NCI-H2081 treated with DMSO at 0.1 percent for 48 hours (cell line): ENCODE measurements at places on chromosomes 7 and 10.

- DNase-seq: no peak
Measured at GRCh38 chr7:1725766-1726630, 55.9 kb downstream of the ELFN1 start.

DNA sequence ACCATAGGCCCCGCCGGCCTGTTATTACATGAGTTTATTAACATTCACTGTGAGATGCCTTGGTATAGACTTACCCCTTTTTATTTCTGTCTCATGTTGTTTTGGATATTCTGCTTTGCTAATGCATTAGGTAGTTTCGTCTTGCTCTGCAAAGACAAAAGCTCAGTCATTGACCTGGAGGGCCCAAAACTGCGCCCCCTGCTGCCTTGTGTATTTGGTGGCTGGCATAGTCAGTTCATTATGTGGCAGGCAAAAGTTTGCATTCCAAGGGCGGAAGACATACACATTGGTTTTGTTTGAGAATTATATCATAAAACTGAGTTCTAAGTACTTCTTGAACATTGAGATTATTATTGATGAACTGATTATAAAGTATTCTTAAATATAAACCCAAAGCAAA is 372.5 kb downstream of the SDK1 start:
- no peak for DNase-seq

GRCh38 chr10:30831426-30831825 is 200.2 kb downstream of the ZNF438 start:
- no peak for DNase-seq

DNA sequence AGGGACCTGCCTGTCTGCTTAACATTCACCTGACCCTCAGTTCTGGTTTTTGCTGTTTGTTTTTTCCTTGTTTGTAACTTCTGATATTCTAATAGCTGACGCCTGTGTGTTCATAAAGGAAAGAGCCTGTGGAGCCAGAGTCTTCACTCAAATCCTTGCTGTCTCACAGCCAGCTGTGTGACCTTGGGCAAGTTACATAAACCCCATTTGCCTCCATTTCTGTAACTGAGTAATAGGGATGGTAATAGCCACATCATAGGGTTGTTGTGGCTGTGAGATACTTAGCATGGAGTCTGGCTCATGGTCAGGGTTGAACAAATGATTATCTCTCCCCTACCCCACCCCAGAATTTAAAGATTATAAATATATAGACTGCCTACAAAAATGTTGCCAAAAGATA is 27.0 kb downstream of the WBP1L start:
- DNase-seq: no peak

- DNase-seq: no peak
Measured at GRCh38 chr10:127565583-127565982, 16.5 kb downstream of the NPS start.

GRCh38 chr10:55410415-55410885 is 609.4 kb upstream of the PCDH15 start:
- DNase-seq: peak; percentile 56

DNA sequence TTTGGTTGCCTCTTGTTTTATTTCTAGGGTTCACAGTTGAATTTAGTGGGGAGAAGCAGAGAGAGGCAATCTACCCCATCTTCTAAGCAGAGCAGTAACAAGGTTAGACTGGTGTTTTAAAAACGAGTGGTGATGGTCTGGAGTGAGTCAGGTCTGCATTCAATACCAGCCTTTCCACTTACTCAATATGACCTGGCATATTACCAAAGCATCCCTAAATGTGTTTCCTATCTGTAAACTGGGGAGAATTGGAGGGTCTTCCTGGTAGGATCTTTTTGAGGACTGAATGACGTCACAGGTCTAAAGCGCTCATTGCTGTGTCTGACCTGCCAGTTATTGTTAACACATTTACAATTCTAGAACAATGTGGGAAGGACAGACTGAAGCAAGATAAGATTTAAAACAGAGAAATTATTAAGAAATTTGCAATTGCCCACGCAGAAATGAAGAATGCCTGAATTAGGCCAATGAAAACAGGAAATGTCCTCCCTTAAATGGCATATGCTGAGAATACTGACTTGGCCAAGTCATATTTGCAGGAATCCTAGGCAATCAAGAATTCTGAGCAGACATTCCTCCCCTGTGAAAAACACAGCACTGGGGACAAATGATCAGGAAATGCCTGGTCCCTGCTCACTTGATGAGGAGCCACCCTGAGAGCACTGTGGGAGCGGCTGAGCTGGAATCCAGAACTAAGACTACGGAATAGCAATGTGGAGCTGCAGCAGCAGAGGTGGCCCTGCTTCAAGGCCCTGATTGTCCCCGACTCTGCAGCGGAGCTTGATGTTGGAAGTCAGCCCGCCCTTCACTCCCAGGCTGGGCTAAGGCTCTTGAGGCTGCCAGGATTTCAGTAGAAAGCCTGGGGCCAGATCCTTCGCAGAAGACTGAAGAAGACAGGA is 184.5 kb upstream of the CXCL12 start:
- DNase-seq: no peak

- DNase-seq: no peak
Measured at GRCh38 chr10:73519336-73519735, 23.5 kb upstream of the PPP3CB start.

DNA sequence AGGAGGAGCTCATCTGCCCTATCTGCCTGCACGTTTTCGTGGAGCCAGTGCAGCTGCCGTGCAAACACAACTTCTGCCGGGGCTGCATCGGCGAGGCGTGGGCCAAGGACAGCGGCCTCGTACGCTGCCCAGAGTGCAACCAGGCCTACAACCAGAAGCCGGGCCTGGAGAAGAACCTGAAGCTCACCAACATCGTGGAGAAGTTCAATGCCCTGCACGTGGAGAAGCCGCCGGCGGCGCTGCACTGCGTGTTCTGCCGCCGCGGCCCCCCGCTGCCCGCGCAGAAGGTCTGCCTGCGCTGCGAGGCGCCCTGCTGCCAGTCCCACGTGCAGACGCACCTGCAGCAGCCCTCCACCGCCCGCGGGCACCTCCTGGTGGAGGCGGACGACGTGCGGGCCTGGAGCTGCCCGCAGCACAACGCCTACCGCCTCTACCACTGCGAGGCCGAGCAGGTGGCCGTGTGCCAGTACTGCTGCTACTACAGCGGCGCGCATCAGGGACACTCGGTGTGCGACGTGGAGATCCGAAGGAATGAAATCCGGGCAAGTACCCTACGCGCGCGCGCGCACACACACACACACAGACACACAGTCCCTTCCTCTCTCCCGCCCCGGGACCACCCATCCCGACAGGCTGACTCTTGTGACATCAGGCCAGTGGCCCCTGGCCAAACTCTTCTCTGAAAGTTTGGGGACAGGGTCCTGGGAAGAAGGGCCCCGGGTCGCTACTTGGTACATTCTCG is 538 bp downstream of the TRIM8 start:
- peak; percentile 23 for DNase-seq

GRCh38 chr7:95730493-95731280 is 41.7 kb upstream of the DYNC1I1 start:
- DNase-seq: no peak

GRCh38 chr10:110279407-110279986 is 25.2 kb downstream of the SMNDC1 start:
- no peak for DNase-seq

DNA sequence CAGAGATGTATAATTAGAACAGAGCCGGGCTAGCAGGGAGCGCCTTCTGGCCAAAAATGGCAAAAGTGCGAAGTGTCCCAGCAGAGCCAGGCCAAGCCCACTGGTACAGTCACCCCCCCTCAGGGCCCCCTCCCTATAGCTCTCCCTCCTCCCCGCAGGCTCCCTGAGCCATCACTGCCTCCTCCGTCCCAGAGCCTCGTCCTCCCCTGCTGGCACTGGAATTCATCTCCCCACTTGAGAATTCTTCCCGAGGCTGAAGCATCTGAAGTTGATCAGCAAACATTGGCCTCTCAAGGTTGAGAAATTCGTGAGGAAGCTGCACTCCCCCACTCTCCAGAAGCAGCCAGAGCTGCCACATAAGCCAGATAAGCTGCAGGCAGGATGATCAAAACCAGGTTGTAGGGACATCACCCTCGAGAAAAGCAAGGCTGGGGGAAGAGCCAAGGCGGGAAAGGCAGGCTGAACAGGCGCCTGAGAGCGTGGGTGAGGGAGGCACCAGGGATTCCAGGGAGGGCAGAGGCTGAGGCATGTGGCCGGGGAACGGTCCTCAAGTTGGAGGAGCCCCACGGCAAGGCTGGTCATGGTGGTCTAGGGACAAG is 23.4 kb downstream of the CAMK2G start:
- no peak for DNase-seq

DNA sequence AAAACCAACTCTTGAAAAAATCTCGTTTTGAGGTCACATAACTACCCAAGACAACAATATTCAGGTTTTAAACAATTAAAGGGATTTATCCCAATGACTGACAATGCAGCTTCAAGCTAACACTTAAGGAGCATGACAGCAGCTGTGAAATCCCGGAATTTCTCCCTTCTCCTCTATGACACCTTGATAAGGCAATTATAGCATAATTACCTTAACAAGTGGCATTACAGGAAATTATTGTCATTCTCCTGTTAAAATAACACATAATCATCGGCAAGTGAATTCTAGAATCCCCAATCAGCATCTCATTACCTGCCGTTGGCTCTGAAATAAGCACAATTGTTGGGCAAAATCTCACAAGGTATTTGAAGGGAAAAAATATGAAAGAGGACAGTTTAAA is 417.0 kb upstream of the PFKP start:
- DNase-seq: no peak

DNA sequence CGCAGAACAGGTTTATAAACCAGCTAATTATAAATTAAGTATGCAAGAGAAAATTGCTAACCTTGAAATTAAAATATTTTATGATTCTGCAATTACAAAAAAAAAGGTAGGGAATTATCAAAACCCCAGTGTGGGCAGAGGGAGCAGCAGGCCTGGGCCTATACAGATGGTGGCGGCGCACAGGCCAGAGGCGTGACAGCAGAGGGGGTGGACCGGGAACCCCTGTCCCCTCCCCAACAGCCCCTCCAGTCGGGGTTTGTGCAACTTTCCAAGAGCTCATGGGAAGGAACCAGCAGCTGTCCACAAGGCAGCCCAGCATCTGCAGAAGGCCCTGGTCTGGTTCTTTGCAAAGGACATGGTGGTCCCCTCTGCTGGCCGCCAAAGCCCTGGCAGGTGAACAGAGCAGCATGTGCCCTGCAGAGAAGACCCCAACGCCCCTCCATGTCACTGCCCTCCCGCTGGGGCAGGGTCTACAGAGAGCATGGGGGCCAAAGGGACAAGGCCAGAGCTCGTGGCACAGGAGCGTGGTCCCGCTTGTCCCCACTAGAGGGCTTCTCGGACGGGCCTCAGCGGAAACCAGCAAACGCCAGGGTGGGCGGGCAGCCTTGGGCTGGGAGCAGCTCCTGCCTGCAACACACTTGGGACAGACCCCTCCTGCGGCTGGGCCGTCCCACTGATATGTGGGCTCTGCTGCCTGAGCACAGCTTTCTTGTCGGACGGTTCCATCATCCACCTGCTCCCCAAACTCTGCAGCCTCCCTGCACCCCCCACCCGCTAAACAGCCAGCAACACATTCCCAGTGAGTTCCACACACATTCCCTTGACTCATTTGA is 75.1 kb downstream of the EBF3 start:
- DNase-seq: no peak

DNA sequence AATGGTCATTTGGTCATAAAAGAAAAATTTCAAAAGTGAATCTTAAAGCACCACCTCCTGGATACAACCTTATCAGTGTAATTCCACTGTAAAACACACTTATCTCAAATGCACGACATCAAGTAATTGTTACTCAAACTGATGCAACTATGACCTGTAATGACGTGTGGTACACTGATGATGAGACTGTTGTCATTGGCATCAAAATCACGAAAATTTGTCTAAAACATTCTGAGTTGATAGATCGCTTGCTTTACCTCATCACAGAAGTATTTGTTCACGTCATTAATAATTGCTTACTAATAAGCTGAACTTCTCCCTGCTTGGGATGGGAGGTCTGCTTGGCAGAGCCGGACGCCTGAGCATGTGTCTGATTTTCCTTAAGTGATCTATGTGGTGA is 221.8 kb upstream of the KLF6 start:
- DNase-seq: no peak

- DNase-seq: no peak
Measured at GRCh38 chr10:98316661-98317060, 48.7 kb upstream of the LOXL4 start.

DNA sequence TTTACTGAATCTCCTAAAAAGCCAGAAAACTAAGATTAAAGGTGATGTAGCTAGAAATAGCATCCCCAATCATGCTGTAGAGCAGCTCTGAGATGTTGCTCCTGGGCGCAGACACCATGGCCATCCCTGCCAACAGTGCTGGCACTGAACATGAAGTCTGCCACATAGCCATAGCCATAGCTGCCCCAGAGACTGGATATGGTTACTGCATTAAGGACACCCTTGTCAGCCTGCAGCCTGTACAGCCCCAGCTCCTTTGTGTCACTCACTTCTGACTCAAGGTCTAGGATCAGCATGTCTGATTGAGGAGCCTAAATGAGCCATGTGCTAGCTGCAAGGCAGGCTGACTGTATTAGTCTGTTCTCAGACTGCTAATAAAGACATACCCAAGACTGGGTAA is 284.6 kb downstream of the RPS24 start:
- DNase-seq: no peak

- DNase-seq: no peak
Measured at GRCh38 chr7:73799282-73800141, 29.4 kb upstream of the CLDN3 start.

DNA sequence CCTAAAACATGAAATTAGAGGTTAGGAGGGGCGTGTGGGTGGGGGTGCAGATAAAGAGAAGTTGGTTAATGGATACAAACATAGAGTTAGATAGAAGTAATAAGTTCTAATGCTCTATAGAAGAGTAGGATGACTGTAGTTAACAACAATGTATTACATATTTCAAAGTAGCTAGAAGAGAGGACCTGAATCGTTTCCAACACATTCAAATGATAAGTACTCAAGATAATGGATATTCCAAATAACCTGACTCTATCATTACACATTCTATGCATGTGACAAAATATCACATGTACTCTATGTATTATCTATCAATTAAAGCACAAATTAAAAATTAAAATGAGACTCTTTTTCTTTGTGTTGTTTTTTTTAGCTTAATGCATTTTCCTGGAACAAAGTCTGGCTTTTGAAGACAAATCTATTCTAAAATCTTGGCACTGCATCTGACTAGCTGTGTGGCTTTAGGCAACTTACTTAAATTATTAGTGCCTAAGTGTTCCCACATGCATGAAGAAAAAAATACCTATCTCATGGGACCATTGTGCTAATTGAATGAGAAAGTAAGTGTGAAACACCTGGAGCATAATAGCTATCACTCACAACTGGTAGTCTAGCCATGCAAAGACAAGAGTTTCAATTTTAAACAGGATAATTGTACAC is 75.7 kb downstream of the SEMA3C start:
- DNase-seq: no peak

- DNase-seq: no peak
Measured at GRCh38 chr7:33961948-33962347, 56.6 kb downstream of the BMPER start.

GRCh38 chr10:32232378-32232777 is 114.6 kb downstream of the EPC1 start:
- DNase-seq: no peak
